Stomach (tissue), 19 donors: ENCODE measurements at places on chromosomes 16 and 17. TPM values are rescaled to one million over a fixed set of nuclear protein-coding genes. Genes with fewer than 3 reads are reported as not detected.
A peak's percentile ranks its signal among the peaks of the same experiment; 100 is the strongest.

- H3K27me3 ChIP-seq, result no peaks in the 10 kb centered on the region
- no peak overlapping the region for H3K4me3 ChIP-seq
- H3K36me3 ChIP-seq, result no peaks in the 10 kb centered on the region
- H3K27ac ChIP-seq, result peak overlapping the region; percentile 85
- peaks cover 71% of the 10 kb centered on the region for H3K4me1 ChIP-seq
These were observed 9.9 kb downstream of the FMNL1 start for GRCh38 chr17:45231481-45232116.

DNA sequence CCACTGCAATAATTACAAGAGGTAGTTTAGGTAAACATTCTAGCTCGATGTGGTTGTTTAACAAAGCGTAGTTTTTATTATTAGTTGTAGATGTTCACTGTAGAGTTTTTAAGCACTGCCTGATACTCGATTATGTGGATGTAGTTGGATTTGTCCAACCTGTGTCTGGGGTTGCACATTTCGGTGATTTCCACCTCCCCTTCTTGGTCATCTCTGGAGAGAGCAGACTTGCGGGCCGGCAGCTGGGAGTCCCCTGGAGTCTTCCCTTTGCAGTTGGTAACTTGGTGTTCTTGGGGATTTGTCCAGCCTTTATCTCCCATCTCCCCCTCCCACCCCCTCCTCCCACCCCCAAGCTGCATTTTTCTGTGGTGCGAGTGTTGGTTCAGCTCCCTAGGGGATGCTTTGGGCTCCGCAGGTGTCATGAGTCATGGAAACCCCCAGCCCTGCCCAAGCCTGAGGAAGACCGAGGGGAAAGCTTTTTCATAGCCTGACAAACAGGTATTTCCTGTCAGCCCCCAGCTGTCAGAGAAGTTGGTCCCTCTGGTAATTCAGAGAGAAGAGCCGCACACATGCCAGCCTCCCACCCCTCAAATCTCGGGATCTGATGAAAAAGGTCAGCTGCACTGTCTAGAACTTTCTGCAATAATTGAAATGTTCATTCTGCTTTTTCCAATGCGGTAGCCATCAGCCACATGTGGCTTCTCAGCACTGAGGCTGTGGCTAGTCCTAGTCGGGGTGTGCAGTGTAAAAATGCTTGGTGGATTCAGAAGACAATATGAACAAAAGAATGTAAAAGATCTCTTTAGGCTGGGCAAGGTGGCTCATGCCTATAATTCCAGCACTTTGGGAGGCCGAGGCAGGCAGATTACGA lies 50.3 kb downstream of the KSR1 start:
- peaks cover 4% of the 10 kb centered on the region for H3K4me1 ChIP-seq
- H3K36me3 ChIP-seq, result no peaks in the 10 kb centered on the region
- no peak overlapping the region for H3K4me3 ChIP-seq
- no peaks in the 10 kb centered on the region for H3K27me3 ChIP-seq
- H3K27ac ChIP-seq, result no peak overlapping the region

The PYY gene
- polyA plus RNA-seq, result not detected

The G6PC1 gene
- polyA plus RNA-seq, result not detected

The MYH11 gene
- polyA plus RNA-seq, result 494 TPM

The KRTAP2-1 gene
- polyA plus RNA-seq, result not detected
